ENCODE measurements at places on chromosomes 11 and 22.

DNA sequence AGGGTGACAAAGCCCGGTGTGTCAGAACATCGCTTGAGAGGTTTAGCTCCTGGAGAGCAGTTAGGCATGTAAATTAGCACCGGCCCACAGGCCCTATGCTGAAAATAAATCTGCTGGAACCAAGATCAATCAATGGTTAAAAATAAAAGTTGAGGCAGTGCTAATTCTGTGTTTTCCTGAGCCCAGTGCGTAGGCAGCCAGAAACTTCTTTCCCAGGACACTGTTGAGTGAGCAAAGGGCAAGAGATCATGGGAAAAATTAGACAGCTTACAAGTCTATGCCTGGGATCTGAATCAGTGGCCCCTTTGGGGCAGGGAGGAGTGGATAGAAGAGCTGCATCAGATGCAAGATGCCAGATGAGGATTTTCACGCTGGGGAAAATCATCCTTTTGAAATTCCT lies 539.2 kb downstream of the BUD13 start:
- DNase-seq = no peak

- no peak for DNase-seq
Observed at GRCh38 chr11:111906680-111907079, 4.9 kb downstream of the CRYAB start.

DNA sequence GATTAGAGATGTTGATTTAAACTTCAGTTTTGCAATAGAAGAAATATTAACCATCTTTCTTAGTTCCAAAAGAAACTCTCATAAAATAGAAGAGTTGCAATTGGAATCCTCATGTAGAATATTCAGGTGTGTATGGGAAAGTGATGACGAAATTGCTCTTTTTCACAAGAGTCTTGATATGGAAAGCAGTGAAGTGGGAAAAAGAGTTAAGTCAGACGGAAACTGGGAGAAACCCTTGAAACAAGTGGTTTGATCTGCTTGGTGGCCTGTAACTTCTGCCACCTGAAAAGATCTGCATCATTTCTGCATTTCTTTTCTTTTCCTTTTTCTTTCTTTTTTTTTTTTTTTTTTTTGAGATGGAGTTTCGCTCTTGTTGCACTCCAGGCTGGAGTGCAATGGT lies 41.8 kb upstream of the CLMP start:
- DNase-seq = no peak

- no peak for DNase-seq
Observed at GRCh38 chr22:27075891-27076290, 418.5 kb downstream of the MIAT start.

GRCh38 chr11:12126344-12127019 lies 16.1 kb downstream of the MICAL2 start:
- DNase-seq = peak; percentile 52

GRCh38 chr22:44719586-44720368 lies 17.8 kb downstream of the PRR5 start:
- peak; percentile 43 for DNase-seq

- no peak for DNase-seq
Observed at GRCh38 chr11:13674799-13675509, 6.5 kb downstream of the FAR1 start.

DNA sequence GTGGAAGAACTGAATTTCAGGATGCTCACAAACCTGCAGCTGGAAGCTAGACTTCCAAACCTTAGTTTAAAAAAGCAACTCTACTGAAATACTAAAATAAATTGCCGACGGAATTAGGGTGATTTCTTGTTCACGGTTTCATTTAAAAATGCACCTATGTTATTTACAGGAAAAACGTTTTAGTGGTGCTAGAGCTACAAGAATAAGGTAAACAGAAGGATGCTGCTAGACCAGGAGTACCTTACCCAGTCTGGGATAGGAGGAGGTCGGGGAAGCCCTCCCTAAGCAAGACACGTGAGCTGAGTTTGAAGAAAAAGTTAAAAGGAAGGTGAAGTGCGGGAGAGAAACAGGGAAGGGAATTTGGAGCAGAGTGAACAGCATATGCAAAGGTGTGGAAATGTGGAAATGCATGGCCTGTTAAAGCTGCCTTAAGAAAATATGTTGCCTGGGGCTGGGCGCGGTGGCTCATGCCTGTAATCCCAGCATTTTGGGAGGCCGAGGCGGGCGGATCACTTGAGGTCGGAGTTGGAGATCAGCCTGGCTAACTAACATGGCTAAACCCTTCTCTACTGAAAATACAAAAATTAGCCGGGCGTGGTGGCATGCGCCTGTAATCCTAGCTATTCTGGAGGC lies 1.4 kb upstream of the FTH1 start:
- no peak for DNase-seq

GRCh38 chr11:64898076-64898445 lies 18.9 kb downstream of the ATG2A start:
- DNase-seq = no peak

- peak; percentile 62 for DNase-seq
Observed at GRCh38 chr11:1449490-1450243, 36.9 kb downstream of the MOB2 start.

DNA sequence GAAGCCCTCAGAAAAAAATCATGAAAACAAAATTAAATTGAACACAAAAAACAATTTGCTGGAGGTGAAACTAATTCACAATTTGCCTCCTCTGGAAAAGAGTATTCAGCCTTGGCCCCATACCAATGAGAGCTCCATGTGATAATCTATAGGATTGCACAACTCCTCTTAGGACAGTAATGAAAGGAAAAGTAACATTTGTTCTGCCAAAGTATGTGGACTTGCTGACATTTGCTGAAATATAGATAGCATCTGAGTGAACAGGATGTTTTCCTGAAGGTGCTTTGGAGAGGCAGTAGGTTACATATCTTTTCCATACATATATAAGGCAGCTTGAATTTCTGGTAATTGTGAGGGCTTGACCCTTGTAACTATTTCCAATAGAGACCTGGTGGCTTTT lies 122.8 kb downstream of the OR4C45 start:
- DNase-seq = no peak

- DNase-seq = no peak
Observed at GRCh38 chr11:94145916-94146315, 17.3 kb downstream of the PANX1 start.

DNA sequence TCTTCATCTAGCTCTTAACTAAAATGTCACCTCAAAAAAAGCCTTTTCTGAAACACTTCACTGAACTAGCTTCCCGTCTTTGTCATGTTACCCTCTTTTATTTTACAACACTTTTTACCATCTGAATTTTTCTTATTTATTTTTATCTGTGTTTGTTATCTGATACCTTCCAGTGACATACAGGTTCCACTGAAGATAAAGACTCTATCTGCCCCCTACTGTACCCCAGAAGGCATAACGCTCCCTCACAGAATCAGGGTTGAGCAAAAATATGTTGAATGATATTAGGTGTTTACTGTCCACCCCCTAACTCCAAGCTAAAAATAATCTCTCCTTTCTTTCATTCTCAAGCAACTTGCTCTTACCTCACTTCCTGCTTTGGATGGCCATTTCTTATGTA lies 654.2 kb downstream of the NELL1 start:
- peak; percentile 44 for DNase-seq

GRCh38 chr11:61266602-61267001 lies 25.6 kb downstream of the PGA5 start:
- DNase-seq = no peak

DNA sequence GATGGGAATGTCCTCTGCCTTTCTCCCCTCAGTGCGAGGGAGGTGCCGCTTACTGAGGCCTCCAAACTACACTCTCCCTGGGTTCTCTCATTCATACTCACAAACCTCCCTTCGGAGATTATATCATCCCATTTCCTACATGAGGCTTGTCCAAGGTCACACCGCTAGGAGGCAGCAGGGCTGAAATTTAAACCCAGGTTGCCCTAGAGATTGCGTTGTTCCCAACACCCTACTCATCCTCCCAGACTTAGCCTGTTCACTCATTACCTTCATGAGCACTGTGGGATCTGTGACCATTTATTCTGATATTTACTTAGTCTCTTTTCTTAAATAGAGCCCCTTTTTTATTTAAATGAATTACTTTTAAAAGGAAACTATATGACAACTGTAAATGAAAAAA lies 31.1 kb downstream of the SDHAF2 start:
- no peak for DNase-seq

DNA sequence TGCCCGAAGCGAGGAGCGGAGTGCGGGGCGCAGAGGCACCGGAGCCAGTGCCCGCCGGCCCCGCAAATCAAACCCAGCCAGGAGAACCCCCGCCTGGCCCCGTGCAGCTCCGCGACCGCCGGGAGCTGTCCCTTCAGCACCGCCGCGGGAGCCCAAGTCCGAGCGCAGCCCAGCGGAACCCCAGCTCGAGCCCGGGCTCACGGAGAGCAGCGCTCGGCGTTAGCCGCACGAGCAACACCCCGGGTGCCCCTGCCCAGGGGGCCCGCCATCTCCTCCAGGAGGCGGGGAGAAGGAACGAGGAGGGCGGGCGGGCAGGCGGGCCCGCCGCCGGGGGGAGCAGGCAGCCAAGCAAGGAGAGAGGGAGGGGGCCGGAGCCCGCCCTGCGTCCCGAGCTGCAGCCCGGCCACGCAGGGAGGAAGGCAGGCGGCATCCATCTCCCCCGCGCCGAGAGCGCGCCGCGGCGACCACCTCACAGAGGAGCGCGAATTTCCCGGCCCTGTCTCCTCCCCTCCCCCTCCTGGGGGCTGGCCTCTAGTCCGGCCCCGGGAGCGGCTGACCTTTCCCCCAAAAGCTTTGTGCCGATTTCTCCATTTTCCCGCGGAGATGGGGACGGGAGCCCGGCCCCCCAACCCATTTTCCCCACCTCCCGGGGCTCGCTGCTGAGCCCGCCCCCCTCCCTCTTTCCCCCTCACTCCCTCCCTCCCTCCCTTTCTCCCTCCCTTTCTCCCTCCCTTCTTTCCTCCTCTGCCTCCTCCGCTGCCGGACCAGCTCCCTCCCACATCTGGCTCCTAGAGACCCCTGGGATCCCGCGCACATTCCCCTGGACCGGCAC lies 621 bp downstream of the KCNC1 start:
- DNase-seq = peak; percentile 75

DNA sequence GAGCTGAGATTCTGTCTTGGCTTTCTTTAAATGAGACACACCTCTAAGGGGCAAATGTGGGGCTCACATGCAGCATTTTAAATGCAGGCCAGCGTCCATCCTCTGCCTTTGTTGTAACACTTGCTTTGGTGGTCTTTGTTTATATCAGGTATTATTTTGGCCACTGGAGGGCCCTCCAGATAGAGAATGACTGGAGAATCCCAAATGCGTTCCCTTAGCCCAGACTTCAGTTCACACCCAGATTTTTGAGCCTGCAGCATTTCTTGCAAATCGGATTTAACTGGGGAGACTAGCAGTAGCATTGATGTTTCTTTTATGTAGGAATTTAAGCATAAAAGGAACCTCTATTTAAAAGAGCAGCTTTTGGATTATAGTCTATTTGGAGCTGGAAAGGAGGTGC lies 200.2 kb upstream of the SORL1-AS1 start:
- DNase-seq = no peak

DNA sequence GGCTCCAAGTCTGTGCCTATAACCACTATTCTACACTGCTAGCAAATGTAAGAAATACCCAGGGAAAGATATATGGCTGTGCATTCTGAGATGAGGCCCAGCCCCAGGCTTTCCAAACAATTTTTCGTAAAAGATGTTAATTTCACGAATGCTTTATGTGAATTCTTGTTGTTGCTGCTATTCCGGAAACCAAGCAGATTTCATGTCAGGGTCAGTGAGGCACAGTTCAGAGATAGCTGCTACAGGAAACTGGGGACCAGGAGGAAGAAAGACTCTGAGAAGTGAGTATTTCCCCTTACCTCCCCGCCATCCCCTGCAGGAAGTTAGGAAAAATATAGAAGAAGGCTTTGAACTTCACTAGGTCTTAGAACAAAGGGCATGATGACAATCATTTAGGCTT lies 84.7 kb upstream of the TP53I11 start:
- DNase-seq = no peak

GRCh38 chr11:114244726-114245394 lies 51.3 kb upstream of the NNMT start:
- DNase-seq = no peak

DNA sequence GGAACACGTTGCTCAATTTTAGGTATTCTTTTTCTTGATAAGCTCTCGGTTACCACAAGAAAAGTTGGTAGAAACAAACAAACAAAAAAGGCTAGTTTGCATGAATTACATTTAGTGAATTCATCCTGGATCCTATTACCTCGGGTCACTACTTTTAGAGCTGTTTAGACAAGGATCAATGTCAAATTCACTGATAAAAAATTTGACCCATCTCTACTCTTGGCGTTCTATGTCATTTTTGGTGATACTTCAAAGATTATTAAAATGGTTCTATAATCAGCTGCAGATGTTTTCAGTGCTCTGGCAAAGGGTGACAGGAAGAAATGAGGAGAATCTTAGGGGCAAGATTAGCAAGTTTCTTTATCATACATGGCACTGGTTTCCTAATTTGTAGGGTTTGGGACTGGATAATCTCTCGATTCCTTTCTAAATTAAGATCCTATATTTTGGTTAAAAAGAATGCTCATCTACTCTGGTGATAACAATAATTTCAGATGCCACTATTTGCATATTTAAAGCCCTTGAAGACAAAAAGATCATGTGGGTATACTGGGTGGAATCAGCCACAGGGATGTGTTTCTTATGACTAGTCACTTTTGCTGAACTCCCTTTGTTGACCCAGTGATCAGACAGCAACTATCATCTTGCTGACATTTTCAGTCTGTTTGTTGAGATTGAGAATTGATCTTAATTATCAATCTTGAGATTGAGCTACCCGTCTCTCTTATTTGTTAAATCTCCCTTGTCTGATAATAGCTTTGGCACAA lies 442.9 kb downstream of the AASDHPPT start:
- DNase-seq = no peak

DNA sequence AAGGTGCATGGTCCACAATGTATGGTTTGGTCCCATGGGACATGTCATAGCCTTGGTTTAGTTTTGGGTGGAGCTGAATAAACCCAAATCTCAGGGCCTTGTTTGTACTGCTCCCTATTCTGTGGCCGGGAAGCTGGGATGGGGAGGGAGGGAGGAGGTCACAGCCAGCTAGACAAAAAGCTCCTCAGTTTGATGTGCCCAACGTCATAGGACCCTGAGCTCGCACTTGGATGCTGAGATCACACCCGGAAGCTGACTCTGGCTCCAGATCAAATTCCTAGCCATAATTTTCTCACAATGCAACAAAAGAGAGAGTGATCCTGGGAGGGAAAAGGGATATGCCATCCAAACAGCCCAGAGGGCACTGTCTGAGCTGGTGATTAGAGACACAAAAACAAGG lies 1.5 kb downstream of the HSPB2 start:
- DNase-seq = no peak

- DNase-seq = no peak
Observed at GRCh38 chr22:43563571-43563970, 151.8 kb downstream of the MPPED1 start.

GRCh38 chr11:11349870-11350337 lies 3.1 kb downstream of the CSNK2A3 start:
- no peak for DNase-seq

DNA sequence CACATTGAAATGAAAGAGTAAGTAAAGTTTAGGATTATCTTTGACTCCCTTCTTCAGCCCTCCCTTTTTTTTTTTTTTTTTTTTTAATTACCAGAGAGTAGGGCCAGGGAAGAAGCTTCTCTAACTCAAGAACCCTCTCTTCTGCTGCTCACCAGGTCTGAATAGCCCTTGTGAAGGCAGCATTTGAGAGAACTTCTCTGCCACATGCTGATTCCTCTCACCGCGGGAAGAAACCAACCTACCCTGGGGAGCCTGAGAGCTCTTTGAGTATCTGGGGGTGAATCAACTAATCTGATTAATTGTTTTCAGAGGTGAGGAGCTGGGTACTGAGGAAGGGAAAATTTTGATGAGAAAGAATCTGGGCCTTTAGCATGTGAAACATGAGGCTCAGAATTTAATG lies 434.5 kb upstream of the CCDC90B start:
- no peak for DNase-seq

GRCh38 chr22:36243986-36244385 lies 4.7 kb upstream of the APOL2 start:
- DNase-seq = no peak
